ENCODE measurements at places on chromosomes 11 and 22.

GRCh38 chr11:121665206-121665838 lies 212.6 kb upstream of the SORL1-AS1 start:
- no peak for DNase-seq

GRCh38 chr11:120174866-120175265 lies 36.0 kb upstream of the OAF start:
- DNase-seq, result no peak

DNA sequence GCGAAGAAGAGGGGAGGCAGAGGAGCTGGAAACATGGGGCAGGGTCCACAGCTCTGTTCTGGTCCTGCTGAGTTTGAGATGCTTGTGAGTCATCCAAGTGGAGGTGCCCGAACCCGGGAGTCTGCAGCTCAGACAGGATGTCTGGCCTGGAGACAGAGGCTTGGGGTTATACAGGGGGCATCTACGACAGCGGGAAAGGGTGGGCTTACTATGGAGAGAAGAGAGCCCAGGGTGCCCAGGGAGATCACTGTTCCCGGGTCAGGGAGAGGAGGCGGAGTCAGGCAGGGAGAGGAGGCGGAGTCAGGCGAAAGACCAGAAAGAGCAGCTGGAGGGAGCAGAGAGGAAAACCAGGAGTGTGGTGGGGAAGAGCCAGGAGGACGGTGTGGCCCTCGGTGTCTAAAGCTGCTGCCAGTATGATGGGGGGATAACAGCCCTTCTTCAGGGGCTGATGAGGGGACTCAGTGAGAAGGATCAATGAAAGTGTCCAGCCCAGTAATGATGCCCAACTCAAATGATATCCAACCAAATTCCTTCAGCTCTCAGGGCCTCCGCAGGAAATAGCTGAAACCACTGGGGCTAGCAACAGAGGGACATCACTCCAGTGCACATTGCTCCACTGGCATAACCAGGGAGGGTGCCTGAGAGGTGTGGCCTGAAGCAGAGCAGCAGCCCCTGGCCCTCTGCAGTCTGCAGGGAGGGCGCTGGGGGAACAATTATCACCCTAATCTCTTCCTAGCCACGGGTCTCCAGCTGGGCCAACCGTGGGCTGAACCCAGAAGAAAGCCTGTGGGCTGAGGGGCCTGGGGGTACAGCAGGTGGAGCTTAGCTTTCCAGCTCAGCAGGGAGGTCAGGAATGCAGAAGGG lies 2.6 kb upstream of the LTBP3 start:
- no peak for DNase-seq

- DNase-seq, result no peak
Observed at GRCh38 chr22:44930711-44931035, 79.1 kb downstream of the PHF21B start.

GRCh38 chr11:44793350-44794090 lies 66.8 kb downstream of the TSPAN18 start:
- DNase-seq, result no peak

DNA sequence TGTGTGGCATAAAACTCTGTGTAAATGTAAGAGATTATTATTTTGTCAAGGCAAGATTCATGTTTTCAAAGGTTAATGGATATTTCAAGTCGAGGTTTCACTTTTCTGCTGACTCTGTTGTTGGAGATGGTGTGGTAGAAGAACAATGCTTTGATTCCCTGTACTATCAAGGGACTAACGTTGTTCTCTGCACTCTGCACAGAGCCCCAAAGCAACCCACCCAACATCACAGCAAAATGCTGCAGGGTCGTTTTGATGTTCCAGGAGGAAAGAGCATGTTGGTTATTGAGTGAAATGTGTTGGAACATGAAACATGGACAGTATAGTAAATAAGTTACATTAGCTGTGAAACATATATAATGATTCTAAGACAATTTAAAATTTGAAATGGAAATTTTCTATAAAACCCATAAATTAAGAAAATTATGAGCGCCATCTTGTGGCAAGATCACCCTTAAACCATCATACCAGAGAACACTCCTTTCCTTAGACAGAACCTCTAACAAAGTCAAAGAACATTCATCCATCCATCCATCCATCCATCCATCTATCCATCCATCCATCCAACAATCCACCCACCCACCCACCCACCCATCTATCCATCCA lies 164.4 kb upstream of the ZBED5 start:
- no peak for DNase-seq

- DNase-seq, result no peak
Observed at GRCh38 chr11:114124601-114125144, 65.2 kb downstream of the ZBTB16 start.

- DNase-seq, result no peak
Observed at GRCh38 chr22:19448076-19448607, 631 bp upstream of the C22orf39 start.

DNA sequence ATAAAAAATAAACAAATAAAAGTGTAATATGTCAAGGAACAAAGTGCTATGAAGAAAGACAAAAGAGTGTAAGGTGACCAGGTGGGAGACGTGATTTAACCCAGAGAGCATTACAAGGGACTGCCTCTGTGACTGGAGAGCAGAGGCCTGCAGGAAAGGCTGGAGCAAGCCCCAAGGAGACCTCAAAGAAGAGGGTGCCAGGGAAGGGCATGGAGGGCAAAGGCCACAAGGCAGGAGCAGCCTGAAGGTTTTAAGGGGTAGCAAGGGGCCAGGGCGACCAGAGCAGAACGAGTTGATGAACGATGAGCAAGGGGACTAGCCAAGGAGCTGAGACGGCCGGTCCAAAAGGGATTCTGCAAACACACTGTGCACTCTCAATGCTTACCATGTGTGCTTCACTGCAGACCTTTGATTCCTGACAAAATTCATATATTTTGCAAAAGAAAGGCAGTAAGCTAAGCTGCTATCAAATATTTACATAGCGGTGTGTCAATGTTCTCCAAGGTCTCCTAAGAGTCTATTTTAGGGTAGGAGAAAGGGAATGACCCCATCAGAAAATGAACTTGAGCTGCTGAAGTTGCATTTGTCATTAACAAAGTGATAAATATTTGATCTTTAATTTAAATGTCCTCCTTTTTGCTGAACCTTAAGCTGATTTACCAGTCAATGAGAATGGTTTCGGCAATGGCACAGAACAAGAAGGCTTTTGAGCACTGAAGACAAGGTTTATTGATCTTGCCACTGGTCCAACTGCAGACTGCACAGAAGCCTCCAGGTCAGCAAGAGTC lies 50.5 kb downstream of the SMCO4 start:
- no peak for DNase-seq

DNA sequence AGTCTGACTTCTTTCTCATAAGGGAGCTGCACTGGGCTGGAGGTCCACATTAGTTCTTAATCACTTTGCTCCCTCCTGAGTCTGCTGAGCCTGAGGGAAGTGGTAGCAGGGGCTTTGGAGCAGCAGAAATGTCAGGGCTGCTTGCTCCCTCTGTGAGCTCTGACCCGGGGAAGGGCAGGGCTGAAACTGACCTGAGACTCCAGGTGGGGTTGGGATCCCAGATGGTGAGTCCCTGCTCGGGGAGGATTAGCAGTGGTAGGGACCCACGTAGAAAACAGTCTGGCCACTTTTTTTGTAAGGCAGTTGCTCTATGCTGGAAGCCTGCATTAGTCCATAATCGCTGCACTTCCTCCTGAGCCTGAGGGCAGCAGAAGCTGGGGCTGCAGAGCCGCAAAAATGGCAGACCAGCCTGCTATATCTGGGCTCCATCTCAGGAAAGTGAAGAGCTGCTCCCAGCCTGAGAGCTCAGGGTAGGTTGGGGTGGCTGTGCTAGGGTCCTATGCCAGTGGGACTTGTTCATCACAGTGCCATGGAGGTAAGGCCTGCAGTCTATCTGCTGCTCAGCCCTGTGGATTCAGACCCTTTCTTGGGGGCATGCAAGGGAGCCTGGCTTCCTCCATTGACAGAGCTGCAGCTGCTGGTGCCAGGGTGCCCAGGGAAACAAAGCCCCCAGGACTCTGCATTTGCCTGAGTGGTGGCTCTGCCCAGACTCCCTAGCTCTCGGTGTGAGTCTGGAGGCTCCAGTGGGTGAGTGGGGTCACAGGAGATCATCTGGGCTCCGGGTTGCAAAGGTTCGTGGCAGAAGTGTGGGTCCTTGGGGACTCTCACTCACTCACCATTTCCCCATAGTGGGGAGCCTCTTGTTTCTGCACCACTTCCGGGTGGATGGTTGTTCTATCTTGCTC lies 854.3 kb downstream of the LUZP2 start:
- DNase-seq, result no peak

DNA sequence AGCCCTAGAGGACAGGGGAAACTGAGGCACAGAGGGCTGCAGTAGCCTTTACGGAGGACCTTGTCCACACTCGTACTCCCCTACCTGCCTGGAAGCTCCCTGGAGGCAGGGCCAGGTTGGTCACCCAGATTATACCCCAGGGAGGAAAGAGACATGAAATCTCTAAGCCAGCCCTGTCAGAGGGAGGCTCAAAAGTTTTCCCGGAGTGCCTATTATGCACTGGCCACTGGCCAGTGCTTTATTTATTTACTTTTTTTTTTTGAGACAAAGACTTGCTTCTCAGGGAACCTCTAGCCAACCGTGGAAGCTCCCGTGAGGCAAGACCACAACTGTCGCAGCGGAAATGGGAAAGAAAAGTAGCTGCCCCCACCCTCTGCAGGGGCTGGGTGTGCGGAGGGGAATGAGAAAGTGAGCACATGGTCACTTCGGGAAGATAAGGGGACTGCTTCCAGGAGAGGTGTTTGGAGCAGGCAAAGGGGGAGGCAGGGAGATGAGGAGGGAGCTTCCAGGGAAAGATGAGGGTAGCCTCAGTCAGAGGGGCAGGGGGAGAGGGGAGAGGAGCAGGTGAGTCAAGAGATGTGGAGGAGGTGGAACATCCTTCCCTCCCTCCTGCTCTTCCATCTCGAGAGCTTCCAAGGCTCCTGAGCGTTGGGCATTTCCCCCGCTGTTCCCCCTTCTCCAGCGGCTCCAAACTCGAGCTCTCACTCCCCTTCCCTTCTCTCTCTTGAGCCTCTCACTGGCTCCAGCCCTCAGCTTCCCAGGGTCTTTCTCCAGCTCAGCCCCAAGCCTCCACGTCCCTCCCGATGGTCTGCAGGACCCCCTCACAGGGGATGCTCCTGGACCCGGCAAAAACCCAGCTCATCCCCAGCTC lies 4.3 kb downstream of the IL2RB start:
- DNase-seq, result no peak

- DNase-seq, result no peak
Observed at GRCh38 chr22:24426851-24427499, 424 bp upstream of the ADORA2A start.

DNA sequence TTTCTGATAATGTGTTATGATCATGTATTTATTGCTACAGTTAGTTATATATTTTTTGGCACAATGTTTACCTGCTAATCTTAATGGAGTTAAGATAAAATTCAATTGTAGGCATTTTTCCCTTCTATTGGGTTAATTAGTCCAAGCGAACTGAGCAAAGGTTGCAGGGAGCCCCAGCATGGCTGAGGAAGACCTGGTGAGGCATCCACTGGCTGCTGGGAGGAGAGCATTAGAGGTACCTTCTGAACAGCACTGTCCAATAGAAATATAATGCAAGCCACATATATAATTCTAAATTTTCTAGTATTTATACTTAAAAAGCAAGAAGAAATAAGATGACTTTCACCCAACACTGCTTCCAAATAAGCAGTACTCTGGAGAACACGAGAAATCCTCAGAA lies 689 bp upstream of the TMEM126A start:
- no peak for DNase-seq

All from stimulated activated CD8-positive, alpha-beta memory T cell treated with anti-CD3 and anti-CD28 coated beads, Interleukin-7, amount 100 ng/mL, for 24 hours (primary cell).